ENCODE measurements at places on chromosomes 16 and 17.
A peak's percentile ranks its signal among the peaks of the same experiment; 100 is the strongest.

- DNase-seq = no peak
Observed at GRCh38 chr17:29749045-29749825, 126.5 kb upstream of the CORO6 start.

GRCh38 chr16:84709609-84710008, 9.8 kb downstream of the USP10 start:
- DNase-seq = no peak

- DNase-seq = no peak
Observed at GRCh38 chr16:7601100-7601499, 268.5 kb downstream of the RBFOX1 start.

DNA sequence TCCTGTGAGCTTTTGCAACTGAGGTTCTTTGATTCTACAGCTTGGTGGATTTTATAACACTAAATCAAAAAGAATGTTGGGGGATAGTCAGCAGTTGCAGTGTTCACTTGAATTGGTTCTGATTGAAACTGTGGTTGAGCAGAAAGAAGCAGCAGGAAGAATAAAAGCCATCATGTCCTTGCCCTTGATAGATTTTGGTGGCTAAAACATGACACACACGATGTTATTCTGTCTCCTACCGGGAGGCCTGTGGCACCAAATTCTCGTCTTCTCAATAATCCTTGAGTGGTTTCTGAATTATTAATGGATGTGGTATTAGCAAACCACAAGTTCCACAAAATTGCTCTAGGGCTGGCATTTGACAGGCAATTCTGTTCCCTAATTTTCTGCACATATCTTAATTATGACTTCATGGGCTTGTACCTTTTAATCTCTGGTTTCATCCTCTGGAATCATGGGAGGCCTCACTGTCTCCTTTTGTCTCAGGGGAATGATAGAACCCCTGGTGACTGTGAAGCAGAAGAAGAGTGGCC, 338.2 kb downstream of the SNX29 start:
- no peak for DNase-seq

GRCh38 chr16:88120812-88121211, 169.6 kb downstream of the BANP start:
- no peak for DNase-seq

DNA sequence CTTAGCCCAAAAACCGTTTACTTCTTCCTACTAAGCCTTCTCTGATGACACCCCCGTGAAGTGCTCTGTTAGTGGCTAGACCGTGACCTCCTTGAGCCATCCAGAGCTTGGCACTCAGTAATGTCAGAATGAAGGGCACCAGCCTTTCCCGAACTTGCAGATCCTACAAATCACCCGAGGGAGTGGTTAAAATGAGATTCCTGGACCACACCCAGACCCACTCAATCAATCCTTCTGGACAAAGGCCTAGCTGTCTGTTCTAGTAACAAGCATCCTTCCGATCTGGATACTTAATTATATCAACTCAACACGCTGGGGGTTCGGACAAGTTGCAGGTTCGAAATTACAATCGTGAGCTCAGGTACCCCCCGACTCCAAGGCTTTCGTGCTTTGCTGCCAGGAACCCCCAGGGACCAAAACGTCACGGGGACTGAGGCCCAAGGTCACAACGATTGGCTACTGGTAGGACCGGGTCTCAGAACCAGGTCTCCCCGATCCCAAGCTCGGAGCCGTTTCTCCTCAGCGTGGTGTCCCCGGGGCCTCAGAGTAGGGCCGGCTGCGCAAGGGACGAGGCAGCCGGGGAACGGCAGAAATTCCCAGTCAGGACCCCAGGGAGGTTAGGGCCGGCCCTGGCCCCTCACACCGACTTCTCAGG, 527 bp downstream of the CIAPIN1 start:
- peak; percentile 23 for DNase-seq

GRCh38 chr16:25030420-25031131, 15.4 kb upstream of the ARHGAP17 start:
- no peak for DNase-seq

GRCh38 chr16:89422905-89423630, 67.3 kb downstream of the ANKRD11 start:
- peak; percentile 64 for DNase-seq

DNA sequence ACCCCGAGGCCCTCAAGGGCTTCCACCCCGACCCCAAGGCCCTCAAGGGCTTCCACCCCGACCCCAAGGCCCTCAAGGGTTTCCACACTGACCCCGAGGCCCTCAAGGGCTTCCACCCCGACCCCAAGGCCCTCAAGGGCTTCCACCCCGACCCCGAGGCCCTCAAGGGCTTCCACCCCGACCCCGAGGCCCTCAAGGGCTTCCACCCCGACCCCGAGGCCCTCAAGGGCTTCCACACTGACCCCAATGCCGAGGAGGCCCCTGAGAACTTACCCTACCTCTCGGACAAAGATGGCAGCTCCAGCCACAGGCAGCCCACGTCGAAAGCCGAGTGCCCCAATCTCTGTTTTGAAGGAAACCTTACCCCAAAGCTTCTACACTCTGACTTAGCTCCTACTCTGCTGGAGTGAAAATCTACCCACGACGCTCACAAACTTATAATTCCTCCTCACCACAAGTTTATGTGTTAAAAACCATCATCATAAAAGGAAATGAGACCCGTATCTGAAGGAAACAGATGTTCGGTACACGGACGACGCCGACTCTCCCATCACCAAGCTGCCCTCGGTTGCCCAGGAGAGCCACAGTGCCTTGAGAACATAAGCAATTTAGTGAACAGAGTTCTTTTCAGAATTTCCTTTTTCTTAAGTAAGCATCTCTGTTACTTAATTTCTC, 61.2 kb upstream of the RPH3AL start:
- no peak for DNase-seq

GRCh38 chr17:41559548-41559947, 12.3 kb downstream of the KRT9 start:
- peak; percentile 34 for DNase-seq

GRCh38 chr17:82845163-82845807, 5.5 kb upstream of the ZNF750 start:
- DNase-seq = no peak

DNA sequence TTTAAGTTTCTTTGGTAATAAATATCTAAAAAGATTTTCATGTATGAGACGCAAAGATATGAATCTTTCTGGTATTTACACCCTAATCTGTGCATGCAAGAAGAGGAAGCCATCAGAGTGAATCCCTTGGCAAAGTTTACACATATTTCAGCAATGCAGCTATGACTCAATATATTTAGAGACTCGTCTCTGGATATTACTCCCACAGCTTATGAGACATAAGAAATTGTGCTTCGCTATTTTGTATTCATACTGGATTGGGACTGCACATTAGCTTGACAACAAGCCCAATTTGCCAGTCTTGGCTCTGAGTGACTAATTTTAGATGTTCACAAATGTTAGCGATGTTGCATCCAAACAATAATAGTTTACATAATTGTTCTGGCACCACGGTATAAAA, 532.0 kb downstream of the CDH11 start:
- DNase-seq = peak; percentile 2

GRCh38 chr17:78946131-78946530, 20.9 kb upstream of the TIMP2 start:
- no peak for DNase-seq

- DNase-seq = peak; percentile 41
Observed at GRCh38 chr16:81623365-81624102, 155.6 kb upstream of the PLCG2 start.

DNA sequence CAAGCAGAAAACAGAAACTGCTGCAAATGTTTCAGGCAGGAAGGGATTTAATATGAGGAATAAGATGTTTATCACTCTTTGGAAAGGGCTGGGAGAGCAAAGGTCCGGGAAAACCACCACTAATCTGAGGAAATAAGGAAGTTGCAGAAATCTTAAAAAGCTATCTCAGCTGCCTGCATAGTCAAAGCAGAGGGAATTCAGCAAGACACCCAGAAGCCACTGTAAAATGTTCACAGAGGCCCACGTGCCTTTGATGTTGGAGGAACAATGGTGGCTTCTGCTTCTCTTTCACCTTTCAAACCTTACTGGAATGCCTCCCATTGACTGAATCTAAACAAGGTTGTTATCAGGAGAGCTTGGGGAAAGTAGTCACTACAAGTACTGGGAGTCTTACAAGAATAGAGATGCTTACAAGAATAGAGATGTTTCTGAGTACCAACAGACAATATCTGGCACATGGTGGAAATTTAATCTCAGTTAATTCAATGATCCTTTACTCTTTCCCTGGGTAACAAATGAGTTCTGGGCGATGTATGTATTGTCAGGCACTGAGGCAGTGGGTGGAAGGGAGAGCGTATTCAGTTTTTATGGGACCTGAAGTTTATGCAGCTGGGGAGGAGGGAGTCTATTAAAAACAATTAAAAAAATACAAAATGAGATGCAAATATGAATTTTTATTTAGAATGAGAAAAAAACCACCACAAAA, 56.1 kb upstream of the MED13 start:
- no peak for DNase-seq
